ENCODE measurements at places on chromosomes 5 and 9.

DNA sequence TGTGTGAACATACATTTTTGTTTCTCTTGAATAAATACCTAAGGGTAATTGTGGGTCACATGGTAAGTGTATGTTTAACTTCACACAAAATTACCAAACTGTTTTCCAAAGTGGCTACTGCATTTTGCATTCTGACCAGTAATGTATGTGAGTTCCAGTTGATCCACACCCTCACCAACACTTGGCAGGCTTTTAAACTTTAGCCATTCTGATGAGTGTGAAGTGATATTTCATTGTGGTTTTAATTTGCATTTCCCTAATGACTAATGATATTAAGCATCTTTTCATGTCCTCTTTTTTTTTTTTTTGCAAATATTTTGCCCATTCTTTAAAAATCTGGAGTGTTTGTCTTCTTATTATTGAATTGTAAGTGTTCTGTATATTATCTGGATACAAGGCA, 53.5 kb upstream of the MAST4 start:
- no peak for DNase-seq

- DNase-seq: no peak
Measured at GRCh38 chr5:147303251-147303650, 68.4 kb downstream of the STK32A start.

- no peak for DNase-seq
Measured at GRCh38 chr9:68428481-68428880, 72.1 kb downstream of the PGM5 start.

DNA sequence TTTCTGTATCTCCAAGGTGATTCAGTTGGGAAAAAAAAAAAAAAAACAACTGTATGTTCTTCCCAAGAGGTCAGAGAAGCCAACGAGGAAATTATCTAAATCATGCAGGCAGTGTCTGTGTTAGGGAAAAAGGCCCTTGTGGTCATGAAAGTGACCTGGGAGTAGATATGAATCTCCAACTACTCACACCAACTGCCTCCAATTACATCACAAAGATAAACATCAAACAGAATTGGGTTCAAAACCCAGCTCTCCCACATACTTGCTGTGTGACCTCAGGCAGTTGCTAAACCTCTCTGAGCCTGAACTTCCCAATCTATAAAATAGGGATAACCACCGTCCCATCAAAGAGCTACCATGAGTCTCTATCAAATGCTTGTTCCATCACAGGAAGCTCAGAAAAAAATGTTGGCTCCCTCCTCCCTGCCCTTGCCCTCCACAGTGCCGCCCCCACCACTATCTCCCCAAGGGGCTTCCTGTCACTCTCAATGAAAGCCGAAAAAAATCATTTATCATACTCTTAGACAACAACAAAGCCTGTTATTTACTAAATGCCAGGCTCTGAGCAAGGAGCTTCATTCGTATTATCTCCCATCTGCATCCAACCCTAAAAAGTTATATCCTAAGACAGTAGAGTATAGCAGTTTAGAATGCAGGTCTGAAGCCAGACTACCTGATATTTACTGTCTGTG, 42.9 kb downstream of the CDK5RAP2 start:
- DNase-seq: no peak

GRCh38 chr9:5630081-5630507, 1.2 kb downstream of the RIC1 start:
- no peak for DNase-seq

DNA sequence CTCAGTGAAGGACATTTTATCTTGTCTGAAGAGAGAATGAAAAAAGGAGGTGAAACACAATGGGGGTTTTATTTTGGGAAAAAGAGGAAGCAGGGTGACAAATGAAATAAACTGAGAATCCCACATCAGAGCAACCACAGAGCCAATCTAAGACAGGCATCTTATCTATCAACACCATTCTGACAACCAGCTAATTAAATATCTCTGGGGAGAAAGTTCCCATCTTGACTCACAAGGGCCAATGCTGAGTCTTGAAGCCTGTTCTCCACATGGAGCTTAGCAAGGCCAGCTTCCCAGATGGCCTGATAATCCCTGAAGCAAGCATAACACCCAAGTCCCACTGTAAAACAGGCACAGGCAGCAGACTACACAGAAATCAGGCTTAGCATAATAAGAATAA, 30.4 kb downstream of the DPYSL3 start:
- DNase-seq: no peak

DNA sequence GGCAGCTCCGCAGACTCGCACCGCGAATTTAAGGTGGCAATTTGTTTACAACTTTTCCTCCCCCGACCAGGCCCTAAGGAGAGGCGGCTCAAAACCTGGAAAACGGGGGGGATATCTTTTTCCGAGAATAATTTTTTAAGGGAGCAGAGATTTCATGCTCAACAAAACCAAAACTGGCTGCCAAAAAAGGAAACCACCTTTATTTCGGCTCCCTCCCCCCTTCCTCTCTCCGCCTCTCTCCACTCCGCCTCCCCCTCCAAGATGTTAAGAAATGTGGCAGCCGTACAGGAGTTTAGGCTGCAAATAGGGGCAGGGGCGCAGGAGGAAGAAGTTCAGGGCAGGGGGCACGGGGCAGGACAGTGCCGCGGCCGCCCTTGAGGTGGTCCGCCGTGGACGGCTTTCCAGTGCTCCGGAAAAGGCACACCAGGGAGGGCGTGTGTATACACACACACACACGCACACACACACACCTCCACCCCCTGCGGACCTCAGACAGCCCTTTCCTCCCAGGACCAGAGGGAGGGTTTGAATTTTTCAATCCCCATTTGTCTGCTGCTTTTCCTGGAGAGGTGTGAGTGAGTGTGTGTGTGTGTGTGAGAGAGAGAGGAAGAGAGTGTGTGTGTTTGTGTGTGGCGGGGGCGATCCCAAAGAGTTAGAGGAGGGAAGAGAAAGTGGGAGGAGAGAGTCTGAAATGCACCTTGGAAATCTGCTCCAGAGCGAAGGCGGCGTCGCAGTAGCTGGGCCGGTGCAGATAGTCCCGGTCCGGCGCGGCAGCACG, 9.1 kb downstream of the PTCH1 start:
- DNase-seq: no peak

DNA sequence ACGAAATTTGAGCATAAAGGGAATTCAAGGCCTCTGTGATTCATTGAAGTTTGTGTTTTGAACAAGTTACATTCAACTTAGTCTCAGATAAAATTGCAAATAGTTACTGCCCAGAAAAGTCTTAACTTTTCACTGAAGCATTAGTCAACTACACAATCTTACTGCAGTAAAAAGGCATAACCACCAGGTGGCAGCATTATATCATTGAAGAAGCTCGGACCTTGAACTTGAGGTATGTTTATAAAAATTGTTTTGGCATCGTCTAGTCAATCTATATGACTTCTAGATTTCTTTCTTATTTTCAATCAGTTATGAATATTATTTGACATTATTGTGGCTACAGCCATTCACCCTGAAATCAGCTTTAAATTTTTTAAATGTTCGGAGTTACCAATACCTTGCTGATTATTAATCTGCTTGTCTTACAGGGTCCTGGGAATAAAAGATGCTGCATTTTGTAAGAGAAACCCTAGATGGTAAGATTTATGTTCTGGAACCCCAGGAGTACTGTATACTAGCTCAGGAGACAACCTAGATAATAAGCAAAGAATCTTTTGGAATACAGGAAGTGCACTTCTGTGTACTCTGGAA, 83.9 kb upstream of the GRAMD2B start:
- DNase-seq: peak; percentile 12

DNA sequence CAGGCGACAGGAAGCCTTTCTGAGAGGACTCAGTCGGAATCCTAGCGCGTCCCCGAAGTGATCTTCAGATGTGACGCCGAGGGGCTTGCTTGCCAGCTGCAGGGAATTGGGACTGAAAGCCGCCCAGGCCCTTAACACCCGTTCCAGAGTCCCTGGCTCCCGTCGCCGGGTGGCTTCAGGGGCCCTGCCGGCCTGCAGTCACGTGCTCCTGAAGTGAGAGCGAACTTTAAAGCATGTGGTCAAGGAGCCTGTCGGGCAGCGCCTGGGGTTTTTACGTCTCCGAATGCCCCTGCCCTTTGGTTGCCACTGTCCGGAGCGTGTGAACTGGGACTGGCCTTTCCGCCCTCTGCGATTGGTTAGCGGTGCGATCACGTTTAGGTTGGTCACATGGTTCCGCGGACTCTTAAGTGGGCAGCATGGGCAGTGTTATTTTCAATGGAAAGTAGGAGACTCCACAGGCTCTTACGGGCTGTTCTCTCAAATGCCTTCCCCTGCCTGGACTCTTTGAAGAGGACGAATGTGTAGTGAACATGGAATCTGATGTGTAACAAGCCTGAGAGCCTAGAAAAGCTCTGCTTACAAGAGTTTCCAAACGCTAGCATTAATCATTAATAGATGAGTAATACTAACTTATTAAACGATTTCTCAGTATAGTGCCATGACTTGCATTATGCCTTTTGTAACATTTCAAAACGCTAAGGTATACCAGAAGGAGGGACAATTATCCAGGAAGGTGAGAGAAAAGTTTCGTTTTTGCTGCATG, 1.9 kb downstream of the VLDLR start:
- DNase-seq: no peak

GRCh38 chr5:35908228-35908627, 30.2 kb downstream of the CAPSL start:
- DNase-seq: no peak

GRCh38 chr9:11506980-11507379, 894.2 kb upstream of the PTPRD start:
- no peak for DNase-seq

DNA sequence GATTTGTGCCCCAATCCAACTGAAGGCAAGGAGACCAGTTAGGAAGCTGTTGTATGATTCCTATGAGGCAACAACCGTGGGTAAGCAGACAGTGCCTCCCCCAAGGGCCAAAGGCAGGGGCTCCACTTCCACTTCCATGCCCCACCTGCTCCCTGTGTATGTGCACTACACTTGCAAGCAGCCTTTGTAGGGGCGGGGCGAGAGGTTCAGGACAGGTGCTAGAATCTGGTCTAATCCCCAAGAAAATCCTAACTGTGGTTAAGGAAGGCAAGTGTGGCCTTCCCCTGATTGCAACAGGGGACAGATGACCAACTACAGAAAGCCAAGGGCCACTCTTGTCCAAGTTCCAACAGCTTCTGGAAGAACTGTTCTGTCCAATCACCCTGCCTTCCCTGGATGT, 41.7 kb downstream of the B4GALT1 start:
- no peak for DNase-seq

- DNase-seq: no peak
Measured at GRCh38 chr5:73242735-73243134, 69.7 kb downstream of the TMEM174 start.

DNA sequence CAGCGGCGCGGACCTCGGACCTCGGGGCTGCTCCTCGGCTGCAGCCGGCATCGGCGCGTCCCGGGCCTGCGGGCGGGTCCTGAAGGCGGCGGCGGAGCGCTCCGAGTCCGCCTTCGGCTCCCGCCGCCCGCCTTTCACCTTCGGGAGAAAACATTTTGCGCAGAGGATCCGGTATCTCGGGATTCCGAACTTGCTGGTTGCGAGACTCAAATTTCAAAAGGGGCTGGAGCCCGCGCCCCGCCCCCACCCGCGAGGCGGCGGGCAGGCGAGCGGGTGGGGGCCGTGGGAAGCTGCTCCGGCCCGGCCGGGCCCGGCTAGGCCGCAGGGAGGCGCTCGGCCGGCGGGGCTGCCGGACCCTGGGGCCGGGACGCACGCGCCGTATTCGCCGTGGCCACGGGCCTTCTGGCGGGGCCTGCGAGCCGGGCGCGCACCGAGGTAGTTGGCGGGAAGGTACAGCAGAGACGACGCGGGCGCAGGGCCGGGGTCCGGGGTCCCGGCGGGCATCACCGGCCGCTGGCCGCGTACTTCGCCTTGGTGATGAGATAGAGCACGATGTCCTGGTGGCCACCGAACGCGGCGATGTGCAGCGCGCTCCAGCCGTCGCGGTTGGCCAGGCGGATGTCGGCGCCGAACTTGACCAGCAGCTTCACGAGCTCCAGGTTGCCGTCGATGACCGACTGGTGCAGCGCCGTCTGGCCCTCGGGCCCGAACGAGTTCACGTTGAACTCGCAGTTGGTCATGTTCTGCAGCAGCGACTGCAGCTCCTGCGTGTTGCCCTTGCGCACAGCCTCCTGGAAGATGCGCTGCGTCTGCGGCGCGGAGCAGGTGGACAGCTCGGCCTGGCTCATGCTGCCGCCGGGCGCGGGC, 757 bp downstream of the NRARP start:
- DNase-seq: no peak

DNA sequence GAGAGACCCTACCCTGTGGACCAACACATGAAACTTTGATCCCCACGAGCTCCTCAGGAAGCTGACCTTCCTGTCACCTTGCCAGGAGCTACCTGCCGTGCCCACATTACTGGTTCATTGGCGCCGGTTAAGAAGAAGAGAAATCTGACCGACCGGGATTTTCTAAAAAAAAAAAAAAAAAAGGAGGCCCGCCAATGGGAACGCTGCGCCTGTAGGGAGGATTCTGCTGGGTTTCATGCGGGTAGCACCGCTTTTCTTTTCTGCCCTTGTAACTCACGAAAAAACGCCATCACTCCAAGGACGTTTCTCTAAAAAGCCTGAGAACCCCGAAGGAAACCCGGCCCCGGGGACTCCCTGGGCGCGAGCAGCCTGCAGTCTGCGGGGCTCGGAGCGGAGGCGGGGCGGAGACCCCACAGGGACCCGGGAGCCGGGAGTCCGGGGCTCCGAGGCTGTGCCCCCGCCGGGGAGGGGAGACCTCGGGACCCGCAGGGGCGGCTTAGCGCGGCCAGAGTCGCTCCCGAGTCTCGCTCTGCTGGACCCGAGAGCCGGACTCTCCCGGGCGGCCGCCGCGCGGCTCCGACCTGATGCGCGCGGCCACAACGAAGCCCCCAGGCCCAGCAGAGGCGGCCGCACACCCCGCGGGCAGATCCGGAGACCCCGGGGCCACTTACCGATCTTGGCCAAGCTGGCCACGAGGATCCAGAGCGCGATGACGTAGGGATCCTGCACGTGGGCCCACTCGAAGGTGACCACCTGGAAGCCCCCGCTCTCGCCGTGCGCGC, 617 bp downstream of the SLC9A3 start:
- no peak for DNase-seq

DNA sequence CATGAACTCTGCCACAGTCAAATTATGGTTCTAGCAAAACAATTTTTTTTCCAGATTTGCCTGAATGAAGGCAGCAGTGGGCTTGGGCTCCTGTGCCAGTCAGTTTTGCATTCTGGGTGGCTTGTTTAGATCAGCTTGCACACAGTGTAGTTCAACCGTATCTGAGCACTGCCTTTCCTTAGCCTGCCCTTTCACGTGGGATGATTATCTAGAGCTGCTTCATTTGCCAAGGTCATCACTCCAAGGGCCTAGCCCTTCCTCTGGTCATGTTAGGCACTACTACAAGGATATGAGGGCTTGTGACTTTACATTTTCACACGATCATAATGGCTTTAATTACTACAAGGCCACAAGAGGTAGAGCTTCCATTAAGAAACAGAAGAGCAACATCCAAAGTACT, 150.6 kb upstream of the EFNA5 start:
- DNase-seq: no peak

GRCh38 chr9:21340735-21341134, 5.5 kb upstream of the KLHL9 start:
- DNase-seq: no peak

GRCh38 chr9:17744786-17745185, 165.9 kb downstream of the SH3GL2 start:
- DNase-seq: no peak

GRCh38 chr5:37882636-37883035, 42.8 kb upstream of the GDNF start:
- DNase-seq: no peak

All from activated gamma-delta T cell treated with anti-CD3 and anti-CD28 coated beads, Interleukin-2, amount 50 U/mL, for 16 hours (primary cell).